Activated CD4-positive, alpha-beta T cell treated with anti-CD3 and anti-CD28 coated beads for 1 hour (primary cell): ENCODE measurements at places on chromosomes 5 and 9.

DNA sequence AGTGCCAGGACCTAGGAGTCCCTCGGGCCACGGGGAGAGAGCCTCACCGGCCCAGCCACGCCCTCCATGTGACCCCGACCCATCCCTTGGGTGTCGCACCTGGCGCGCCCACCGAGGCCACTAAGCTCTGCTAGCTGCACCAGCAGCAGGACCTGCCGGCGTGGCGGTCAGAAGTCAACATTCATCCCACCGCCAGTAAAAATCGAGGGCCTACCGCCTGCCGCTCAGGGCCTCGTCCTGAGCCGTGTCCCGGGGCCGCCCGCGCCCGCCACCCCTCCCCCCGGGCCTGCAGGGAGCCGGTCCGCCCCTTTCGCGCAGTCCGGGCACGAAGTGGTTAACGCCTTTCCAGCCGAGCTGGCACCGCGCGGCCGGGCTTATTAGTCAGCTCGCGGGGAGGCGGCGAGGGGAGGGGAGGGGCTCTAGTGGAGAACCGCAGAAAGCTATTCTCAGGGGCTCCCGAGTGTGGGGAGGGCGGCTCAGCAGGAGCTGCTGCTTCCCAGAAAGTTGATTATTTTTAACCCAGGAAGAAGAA, 124.4 kb downstream of the C9orf50 start:
- peak; percentile 76 for DNase-seq

DNA sequence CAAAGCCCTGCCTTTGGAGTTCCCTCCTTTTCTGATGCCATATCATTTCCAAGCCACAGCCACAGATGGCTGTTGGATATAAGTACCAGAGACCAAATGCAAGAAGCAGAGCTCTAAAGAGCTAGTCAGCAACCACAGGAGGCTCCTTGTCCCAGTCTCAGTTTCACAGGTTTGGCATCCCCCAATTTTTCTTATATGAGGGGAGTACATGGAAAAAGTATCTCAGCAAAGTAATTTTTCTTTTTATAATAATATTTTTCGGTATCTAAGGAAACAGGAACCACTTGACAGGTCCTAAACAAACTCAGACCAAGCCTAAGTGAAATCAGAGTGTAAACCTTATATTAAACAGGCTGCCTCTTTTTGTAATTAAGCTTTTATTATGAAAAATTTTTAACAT, 20.1 kb downstream of the GZMK start:
- DNase-seq = no peak

DNA sequence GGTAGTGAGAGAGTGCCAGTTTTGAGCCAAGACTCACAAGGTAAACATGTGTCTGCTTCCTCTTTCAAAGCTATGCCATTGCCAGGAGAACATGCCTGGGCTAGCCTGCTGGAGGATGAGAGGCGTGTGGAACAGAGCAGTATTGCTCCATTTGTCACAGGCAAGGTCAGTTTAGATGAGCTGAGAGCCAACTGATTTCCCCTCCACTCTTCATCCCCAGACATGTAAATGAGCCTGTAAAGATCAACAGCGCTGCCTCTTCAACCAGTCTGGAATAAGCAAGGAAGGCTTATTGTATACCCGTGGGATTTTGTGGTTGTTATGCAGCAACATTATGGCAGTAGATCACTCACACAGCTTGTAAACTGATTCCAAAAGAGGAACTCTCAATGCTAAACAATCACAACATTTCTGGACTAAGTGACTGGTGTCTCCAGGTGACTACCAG, 8.2 kb upstream of the GDNF start:
- no peak for DNase-seq

DNA sequence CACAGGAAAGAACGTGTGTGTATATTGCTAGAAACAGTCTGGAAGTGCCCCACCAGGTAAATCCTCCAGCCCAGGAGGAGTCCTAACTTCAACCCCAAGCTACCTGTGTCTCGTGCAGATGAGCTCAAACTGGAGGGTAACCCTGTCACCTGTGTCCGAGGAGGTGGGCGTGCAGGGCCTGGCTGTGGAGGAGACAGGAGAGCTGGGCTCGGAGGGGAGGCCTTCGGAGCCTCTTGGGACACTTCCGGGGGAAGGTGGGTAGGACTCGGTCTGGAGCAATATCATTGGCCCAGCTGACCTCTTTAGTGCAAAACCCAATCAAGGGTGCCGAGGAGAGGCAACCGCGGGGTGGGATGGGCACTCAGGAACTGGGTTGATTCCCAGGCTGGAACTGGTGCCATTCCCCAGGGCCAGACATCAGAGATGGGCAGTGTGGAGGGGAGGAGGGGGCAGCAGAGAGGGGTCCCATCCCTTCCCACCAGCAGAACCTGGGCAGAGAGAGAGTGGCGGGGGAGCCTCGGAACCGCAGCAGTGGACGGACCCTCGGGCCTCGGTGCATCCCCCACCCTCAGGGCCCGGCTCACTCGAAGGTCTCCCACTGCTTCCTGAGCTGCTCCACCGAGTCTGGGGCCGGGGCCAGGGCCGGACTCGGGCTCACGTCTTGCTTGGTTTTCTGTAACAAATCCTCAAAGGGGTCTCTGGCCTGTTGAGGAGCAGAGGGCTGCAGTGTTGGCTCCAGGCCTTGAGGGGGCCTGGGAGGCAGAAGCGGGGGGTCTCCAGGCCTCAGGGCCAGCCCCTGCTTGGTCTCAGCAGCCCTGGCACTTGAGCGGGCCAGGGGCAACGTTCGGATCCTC, 25.1 kb downstream of the CRB2 start:
- no peak for DNase-seq

- DNase-seq = no peak
These were observed 78.5 kb downstream of the SEC61B start for GRCh38 chr9:99300603-99301002.

GRCh38 chr9:134560206-134560605, 81.4 kb upstream of the COL5A1 start:
- DNase-seq = no peak
